ENCODE measurements at places on chromosomes 1 and 21.

GRCh38 chr1:55235722-55236121 is 20.6 kb upstream of the USP24 start:
- DNase-seq, result no peak

GRCh38 chr1:241817956-241818612 is 29.9 kb upstream of the EXO1 start:
- no peak for DNase-seq

DNA sequence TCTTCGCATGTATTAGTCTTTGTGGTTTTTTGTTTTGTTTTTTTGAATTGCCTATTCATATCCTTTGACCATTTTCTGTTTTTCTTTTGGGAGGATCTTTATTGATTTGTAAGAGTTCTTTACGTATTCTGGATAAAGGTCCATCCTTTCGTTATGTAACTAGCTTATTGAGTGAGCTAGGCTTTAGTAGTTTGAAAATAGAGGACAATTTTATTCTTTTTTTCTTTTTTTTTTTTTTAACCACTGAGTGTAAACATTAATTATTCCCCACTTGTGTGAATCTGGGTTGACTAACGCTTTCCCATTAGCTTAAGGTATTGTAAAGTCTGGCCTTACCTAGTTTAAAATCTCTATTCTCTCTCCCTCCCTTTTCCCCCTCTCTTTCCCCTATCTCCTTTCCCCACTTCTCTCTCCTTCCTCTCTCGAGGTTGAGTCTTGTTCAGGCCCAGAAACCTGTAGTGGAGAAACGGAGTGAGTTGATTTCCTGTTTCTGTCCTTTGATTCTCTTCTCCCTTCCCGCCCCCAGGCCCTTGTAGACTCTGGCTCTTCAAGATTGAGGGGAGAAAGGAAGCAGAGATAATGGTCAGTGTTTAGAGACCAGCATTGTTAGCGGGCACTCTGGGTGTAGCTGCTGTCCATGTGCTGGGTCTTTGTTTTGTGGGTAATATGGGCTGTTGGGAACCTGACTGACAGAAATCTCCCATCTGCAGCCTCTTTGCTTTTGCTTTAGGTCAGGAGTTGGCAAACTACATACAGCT is 1.5 kb downstream of the MORC3 start:
- no peak for DNase-seq

- no peak for DNase-seq
Observed at GRCh38 chr1:213782941-213783672, 204.7 kb upstream of the PROX1 start.

GRCh38 chr1:159900086-159900680 is at the start of gene CFAP45:
Gene CFAP45, minus strand, starts transcription at chr1:159900165. Its CDS starts 67 bp downstream, at chr1:159900098.
- DNase-seq, result no peak

GRCh38 chr1:62870148-62870547 is 86.2 kb downstream of the ATG4C start:
- no peak for DNase-seq

- DNase-seq, result peak; percentile 59
Observed at GRCh38 chr1:21937372-21938121, 437 bp upstream of the HSPG2 start.

DNA sequence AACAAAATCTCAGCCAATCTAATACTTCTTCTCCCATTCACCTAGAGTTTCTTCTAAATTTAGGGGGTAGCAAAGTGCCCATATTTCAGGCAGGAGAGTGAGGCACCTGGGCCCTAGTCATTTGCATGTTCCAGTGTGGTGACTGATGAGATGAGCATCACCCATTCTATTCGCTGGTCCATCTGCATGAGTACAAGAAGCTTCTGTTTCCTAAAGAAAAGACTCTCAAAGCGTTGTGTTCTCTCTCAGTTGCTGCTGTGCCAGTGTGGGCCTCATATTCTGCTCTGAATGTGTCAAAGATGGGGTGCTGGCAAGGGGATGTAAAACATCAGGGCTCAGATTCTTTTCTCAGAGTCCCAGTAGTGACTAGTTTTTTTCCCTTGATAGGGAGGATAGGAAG is 16.1 kb upstream of the DPYD start:
- DNase-seq, result no peak

- DNase-seq, result no peak
Observed at GRCh38 chr21:28256837-28257236, 735.8 kb downstream of the LTN1 start.

GRCh38 chr21:34969423-34970166 is 79.5 kb downstream of the RUNX1 start:
- DNase-seq, result no peak

DNA sequence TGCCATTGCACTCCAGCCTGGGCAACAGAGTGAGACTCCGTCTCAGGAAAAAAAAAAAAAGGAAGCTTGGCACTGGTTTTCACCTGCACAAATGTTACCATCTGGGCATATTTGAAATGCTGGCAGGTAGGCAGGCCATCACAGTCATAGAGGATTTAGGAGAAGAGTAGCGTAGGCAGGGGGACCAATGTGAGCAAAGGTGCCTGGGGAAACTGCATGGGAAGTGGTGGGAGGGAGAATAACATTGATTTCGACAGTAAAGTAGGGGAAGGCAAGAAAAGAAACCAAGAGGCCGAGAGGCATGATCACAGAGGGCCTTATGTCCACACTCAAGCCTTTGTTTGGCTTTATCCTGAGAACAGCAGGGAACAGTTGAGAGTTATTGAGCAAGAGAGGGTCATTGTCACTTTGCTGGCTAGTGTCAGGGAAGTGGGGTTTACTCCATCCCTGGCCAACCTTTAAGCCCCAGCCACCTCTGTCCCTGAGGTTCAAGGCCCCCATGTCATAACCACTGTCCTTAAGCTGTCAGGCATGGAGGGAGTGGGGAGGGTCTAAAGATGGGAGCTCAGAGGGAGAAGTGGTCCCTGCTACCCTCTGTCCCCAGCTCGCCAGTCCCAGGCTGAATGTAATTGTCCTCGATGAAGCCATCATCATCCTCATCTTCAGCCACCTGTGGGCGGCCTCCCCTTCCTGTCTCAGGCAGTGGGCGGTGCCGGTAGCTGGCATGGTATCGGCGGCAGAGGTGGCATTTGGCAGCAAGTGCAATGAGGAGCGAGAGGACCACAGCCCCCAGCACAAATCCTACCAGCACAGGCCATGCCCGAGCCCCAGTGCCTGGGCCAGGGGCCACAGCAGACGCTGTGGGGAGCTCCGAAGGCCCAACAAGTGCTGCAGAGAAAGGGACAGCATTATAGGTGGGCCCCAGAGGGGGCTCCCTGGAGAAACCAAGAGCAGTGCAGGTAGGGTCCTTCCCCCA is 2.9 kb downstream of the C1orf210 start:
- DNase-seq, result no peak

- no peak for DNase-seq
Observed at GRCh38 chr1:203207751-203208150, 21.2 kb upstream of the CHI3L1 start.

- DNase-seq, result no peak
Observed at GRCh38 chr1:171994293-171994692, 153.0 kb downstream of the DNM3 start.

DNA sequence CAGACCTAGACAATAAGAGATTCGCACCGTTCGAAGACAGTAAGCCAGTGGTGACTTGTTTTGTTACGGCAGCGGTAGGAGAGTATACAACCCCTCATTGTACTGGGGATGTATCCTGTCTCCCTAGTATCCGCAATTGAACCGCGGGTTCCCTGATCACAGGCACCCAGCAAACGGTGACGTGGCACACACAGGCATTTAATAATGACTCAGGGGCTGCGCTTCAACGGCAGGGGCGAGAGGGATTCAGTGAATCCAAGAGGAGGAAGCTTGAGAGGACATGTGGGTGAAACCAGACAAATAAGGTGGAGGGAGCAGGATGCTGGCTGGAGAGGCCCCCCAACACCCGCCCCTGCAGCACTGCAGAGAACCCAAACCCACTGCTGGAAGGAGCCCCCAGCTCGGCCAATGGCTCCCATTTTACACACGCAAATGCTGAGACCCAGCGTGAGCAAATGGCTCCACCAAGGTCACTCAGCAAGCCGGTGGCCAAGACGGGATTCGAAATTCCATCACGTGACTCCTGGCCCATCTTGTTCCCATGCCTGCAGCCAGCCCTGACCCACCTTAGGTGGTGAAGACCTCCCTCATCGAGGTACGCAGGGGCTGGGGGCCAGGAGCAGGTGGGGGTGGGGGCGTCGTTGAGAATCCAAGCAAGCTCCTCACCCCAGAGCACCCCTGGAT is 149.9 kb downstream of the SYF2 start:
- DNase-seq, result no peak

DNA sequence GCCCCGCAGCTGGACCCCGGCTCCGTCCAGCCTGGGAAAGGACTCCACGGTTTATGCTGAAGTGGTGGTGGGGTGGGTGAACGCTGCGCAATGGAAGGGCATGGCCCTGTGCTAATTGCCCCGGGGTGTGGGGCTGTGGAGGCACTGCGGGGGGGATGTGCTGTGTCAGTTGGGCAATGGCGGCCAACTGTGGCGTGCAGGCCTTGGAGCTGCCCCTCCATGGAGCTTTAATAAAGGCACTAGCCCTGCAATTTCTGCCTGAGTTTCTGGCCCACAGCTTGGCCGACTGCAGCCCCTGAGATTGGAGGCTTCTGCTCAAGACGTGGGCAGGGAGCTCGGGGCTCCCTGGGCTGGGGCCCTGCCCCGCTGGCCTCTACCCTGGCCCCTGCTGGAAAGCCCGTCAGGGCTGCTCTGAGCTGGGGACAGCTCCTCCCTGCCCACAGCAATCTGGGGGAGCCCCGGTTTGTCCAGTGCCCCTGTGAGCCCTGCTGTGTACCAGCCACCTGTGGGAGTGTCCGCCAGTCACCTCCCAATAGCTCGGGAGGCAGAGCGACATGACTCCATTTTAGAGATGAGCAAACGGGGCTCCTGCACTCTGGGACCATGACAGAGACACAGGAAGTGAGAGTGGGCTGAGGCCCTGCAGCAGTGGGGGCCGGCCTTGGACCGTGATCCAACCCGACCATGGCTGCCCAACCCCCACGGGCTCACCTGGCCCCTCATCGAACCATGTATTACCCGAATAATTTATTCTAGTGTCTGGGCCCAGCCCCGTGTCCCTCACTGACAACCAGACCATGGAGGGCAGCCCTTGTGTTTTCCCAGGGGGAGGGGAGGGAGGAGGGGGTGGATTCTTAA is 8.7 kb upstream of the TNFRSF14 start:
- no peak for DNase-seq

DNA sequence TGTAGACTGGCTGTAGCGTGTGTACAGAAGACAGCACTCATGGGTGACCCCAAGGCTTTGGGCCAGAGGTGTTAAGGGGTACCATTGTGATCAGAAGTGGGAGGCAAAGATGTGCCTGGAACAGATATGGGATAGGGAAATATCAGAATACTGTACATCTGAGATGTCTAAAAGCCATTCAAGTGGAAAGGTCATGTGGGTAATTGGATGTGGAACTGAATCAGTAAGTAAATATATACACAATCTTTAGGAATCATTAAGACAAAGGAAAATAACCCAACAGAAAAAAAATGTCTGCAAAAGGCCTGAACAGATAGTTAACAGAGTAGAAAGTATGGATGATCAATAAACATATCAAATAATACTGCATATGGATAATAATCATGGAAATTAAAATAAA is 26.5 kb downstream of the OR13G1 start:
- DNase-seq, result no peak

GRCh38 chr1:185775501-185775900 is 41.3 kb downstream of the HMCN1 start:
- no peak for DNase-seq

DNA sequence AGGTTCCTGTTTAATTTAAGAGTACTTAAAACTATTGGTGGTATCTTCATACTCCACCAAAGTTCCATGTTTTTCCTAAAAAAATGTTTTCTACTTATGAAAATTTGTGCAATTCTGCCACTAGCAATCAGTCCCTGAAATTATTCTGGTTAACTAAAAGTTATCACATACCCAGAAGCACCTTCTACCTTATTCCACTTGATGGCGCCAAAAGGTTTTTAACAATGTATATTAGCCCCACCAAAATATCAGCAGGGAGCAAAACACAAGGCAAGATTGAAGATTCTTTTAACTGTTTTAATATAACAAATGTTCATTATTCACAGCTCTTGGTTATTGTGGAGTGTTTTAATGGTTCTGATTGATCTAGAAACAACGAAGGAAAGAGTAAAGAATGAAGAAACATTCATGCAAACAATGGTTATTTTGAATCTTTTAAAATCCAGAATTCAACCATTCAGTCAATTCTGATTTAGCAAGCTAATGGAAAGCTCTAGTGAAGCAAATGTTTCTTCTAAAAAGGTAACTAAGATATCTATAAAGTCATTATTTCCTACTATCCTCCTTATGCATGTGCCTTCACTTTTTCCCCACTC is 67.2 kb downstream of the TTLL7 start:
- DNase-seq, result no peak

DNA sequence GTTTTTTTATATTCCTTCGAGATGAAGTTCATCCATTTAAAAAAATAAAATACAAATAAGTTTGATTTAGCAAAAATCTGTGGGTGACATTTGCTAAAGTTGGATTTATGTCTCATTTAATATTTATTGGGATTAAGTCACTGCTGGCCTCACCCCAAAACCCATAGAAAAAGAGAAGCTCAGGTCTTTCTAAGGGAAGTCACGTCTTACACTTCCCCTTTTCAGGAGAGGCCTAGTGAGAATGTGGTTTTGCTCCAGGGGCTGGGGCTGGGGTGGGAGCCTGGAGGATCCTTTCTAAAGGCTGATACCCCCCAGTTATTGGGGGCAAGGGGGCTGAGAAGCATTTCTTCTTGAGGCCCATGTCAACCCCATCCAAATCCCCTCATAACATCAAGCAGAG is 300.3 kb downstream of the DSCAM start:
- no peak for DNase-seq

DNA sequence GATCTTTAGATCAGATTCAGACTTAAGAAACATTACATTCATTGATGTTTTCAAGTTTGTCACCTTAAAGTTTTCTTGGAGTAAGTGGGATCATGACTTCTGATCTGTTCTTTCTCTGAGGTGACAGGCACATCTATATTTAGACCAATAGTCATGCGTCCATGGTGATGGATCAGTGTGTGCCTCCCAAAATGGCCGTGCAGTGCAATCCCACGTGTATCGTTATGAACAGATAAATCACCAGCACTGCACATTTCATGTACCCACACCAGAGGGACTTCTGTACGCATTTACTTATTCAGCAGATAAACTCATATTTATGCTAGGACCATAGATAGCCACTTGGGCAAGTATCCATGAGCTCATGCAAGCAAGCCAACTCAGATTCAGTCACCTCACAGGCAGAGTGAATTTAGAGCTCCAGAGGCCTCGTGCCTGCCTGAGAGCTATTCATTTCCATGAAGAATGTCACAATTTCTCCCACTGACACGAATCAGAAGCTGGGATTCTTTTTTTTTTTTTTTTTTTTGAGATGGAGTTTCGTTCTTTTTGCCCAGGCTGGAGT is 13.9 kb upstream of the WDR26 start:
- no peak for DNase-seq

All from stimulated activated CD4-positive, alpha-beta T cell treated with anti-CD3 and anti-CD28 coated beads, Interleukin-15, amount 100 ng/mL, for 1 hour (primary cell).